ENCODE measurements at places on chromosomes 11 and 22.

- no peak for DNase-seq
Observed at GRCh38 chr11:30171661-30172060, 59.2 kb upstream of the FSHB start.

DNA sequence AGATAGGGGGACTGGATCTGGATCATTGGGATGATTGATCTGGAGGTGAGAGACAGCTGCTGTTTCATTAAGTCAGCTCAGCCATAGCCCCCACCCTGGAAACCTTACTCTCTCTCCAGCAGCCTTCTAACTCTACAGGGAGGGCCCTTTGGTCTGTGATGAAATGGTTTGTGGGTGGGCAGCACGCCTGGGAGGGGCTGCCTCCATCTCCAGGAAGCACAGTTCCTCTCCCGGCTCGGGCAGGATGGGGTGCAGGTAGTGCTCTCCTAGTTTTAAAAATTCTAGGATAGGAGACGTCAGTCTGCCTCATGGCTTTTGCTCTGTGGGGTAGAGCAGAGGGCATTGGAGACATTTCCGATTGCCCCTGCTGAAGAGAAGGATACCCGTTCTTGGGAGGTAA is 89.7 kb downstream of the CEP164 start:
- no peak for DNase-seq

GRCh38 chr11:57095417-57095816 is 86.3 kb upstream of the LRRC55 start:
- no peak for DNase-seq

DNA sequence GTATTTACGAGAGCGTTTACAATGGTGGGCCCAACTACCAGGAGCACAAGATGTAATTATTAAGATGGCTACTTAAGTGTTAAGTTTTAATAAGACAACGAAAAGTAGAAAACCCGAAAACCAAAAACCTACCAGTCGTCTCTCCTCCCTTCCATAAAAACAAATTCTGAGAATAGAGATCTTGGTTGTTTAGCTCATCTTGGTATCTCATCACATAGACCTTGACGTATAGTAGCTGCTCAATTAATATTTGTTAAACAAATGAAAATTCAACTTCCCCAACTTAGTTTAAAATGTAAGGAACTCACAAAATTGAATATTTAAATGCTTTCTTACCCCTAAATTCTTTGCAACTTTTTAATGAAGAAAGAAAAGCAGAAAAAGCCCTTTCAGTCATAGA is 669 bp downstream of the KDM4D start:
- no peak for DNase-seq

DNA sequence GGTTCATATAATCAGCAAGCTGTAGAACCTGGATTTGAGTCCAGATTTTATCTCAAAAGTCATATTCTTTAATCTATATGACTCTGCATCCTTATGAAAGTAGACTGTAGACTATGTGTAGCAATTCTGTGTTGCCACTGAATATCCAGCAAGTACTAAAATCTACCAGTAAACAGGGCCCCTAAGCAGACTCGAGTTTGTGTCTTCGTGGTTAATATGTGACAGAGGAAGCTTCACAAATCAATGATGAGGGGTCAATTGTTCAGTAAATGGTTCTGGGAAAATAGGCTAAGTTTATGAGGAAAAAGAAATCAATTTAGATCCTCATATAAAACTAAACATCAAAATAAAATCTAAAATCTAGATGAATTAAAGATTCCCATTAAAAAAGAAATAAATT is 648.5 kb upstream of the KIRREL3 start:
- no peak for DNase-seq

DNA sequence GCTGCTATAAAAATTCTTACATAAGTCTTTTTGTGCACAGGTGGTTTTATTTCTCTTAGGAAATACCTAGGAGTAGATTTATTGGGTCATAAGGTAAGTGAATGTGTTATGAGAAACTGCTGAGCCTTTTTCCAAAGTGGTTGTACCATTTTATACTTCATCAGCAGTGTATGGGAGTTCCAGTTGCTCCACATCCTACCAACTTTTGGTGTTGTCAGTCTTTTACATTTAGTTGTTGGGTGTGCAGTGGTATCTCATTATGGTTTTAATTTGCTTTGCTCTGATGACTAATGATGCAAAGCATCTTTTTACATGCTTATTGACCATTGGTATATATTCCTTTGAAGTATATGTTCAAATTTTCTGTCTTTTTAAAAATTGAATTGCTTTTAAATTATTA is 3.1 kb downstream of the CAT start:
- DNase-seq: no peak
